ENCODE measurements at places on chromosomes 4 and X. TPM values are rescaled to one million over a fixed set of nuclear protein-coding genes. Genes with fewer than 3 reads are reported as not detected.
A peak's percentile ranks its signal among the peaks of the same experiment; 100 is the strongest.

- DNase-seq = no peak
- no peaks in the 10 kb centered on the region for H3K36me3 ChIP-seq
- no peaks in the 10 kb centered on the region for H3K27me3 ChIP-seq
- no peak overlapping the region for H3K27ac ChIP-seq
- no peaks in the 10 kb centered on the region for H3K4me1 ChIP-seq
Measured at GRCh38 chr4:21790438-21791029, 158.0 kb downstream of the KCNIP4 start.

DNA sequence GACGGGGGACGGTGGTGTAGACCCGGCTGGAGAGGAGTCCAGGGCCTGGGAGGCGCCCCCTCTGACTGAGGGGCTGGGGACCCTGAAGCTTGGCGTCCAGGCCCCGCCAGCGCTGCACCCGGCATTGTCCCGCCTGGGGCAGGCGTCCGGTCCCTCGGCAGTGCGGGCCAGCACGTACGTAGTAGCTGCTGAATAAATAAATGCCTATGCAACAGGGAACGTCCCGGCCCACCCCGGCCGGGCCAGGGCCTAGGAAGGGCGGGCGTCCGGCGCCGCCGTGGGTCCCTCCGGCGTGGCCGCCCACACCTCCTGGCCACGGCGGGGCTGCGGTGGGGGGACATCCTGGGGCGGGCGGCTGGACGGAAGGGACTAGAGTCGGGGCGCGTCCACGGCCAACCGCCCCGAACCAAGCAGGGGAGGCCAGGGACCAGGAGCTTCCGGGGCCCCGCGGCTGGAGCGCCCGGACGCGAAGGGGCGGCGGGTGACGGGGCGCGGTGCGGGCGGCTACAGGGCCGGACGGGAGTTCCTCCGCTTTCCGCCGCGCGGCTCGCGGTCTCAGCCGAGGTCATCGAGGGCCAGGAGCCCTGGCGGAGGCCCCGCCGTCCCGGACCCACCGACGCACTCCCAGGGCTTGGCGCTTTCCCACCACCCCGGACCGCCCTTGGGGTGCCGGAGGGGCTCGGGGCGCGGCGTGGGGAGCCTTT lies 886 bp upstream of the WWC2 start:
- no peaks in the 10 kb centered on the region for H3K36me3 ChIP-seq
- peak overlapping the region; percentile 57 for H3K4me3 ChIP-seq
- H3K27me3 ChIP-seq = peaks cover 17% of the 10 kb centered on the region
- DNase-seq = peak; percentile 33
- H3K4me1 ChIP-seq = peaks cover 5% of the 10 kb centered on the region
- no peak overlapping the region for H3K27ac ChIP-seq

DNA sequence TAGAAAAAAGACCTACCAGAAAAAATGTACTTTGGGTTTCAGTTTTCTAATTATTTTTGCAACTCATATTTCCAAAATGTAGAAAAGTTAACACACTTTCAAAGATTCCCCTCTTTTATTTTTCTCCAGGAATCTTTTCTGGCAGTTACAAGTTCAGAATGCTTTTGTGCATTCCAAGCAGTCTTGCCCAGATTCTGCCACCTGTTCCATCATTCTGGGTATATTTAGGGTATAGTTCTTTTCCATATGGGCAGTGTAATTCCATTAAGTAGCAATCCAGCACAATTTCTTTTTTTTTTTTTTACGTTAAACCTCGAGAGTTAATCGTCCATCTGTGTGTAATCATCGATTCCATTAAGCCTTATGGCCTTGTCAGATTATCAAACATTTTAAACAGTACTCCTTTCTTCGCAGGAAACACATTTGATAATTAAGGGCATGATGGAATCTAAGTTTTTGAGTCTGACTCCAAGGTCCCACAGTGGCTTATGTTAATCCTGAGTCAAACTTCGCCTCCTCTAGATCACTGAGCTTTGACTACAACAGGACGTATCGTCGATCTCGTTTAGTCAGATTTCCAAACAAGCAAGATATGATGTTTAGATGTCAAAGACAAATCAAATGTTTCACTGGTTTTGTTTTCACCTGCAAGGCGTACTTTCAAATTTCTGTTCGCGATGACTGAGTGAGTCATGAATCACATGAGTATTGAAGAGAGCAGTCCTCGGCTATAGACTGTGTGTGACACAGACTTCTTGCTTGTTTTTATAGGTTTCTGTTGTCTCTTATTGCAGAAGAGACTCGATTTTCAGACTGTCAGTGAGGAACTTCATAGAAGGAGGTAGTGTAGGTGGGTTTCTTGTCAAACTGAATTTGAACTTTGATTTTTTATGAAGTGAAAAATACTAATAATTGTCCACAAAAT lies 118.9 kb upstream of the GK2 start:
- H3K4me3 ChIP-seq = no peak overlapping the region
- H3K27me3 ChIP-seq = peaks cover 6% of the 10 kb centered on the region
- H3K4me1 ChIP-seq = peaks cover 7% of the 10 kb centered on the region
- no peaks in the 10 kb centered on the region for H3K36me3 ChIP-seq

DNA sequence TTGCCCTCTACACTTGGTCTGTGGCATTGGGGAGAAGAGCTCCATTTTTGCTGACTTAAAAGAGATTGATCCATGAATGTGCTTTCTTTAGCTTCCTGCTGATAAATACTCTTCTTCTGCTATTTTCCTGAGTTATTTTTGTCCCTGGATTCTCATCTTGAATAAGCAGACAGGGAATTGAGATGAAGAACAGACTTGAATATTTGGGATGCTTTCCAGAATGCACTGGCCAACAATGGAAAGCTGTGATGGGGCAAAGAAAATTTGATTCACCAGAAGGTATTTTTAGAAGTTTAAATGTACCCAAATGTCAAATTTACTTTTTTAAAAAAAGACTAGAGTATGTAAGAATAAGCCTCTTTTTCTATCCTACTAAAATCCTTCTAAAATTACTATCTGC lies 309.9 kb upstream of the PPP1R2C start:
- no peak for DNase-seq
- H3K4me3 ChIP-seq = no peak overlapping the region
- no peaks in the 10 kb centered on the region for H3K36me3 ChIP-seq

The SPANXA1 gene
- not detected for total RNA-seq
